ENCODE measurements at places on chromosomes 3 and 15. TPM values are rescaled to one million over a fixed set of nuclear protein-coding genes. Genes with fewer than 3 reads are reported as not detected.

GRCh38 chr15:49674370-49674769 lies 53.5 kb downstream of the DTWD1 start:
- DNase-seq, result no peak

DNA sequence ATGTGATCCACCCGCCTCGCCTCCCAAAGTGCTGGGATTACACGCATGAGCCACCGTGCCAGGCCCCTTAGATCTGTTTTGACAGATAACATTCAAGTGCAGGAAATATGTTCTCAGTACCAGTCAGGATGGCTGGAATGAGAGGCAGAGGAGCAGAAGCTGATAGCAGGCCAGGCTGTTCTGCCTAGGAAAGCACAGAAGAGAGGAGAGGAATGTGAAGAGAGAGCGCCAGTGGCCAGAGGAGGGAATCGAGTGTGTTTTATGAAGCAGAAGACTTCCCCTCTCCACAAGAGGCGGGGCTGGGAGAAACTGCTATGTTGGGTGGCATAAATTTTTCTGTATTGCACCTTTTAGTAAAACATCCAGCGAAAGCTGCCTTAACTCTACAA lies 32.0 kb upstream of the RYK start:
- DNase-seq, result no peak

DNA sequence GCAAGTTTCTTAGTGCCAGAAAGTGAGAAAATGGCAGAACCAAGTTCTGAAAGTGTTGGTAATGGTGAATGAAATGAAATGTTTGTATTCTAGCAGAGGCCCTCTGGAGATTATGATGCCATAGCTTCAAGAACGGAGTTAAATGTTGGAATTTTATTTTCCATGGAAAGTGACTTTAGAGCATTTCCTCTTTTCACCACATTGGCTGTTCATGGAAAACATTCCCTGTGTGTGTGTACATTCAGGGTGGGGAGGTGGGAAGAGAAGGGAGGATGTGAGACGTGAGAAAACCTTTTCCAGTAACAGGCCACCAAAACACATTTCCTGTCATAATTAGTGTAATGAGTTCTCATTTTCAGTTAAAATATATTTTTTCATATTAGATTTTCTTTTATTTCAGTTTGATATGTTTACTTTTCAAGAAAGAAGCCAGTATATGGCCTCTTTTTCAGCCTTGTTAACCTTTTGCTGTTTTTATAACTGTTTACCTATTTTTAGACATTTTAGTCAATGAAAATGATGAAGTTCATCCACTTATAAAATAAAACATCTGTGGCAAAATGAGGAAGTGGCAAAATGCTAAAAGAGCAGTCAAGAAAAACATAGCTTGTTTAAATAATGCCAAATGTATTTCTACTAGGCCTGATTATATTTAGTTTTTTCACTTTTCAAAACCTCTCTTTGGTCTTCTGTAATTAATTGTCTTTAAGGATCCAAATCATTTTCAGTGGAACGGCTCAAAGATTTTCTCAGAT lies 21.6 kb downstream of the SAMMSON start:
- DNase-seq, result no peak

DNA sequence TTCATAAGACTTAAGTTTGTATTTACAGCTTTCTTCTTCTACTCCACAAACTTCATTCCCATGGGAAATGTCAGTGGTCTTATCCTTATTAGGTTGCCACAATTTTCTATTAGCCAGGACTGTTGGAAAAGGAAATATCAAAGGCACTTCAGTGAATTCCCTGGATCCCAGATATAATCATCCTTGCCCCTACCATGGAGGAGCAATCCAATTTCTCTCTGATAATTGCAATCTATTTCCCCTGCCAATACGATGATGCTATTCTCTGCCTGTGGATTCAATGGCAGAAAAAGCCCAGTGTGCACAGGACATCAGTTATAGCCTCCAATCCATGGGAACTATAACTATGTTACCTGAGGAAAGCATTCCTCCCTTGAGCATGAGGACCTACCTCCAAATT lies 536.4 kb upstream of the UBE2E2 start:
- DNase-seq, result no peak

DNA sequence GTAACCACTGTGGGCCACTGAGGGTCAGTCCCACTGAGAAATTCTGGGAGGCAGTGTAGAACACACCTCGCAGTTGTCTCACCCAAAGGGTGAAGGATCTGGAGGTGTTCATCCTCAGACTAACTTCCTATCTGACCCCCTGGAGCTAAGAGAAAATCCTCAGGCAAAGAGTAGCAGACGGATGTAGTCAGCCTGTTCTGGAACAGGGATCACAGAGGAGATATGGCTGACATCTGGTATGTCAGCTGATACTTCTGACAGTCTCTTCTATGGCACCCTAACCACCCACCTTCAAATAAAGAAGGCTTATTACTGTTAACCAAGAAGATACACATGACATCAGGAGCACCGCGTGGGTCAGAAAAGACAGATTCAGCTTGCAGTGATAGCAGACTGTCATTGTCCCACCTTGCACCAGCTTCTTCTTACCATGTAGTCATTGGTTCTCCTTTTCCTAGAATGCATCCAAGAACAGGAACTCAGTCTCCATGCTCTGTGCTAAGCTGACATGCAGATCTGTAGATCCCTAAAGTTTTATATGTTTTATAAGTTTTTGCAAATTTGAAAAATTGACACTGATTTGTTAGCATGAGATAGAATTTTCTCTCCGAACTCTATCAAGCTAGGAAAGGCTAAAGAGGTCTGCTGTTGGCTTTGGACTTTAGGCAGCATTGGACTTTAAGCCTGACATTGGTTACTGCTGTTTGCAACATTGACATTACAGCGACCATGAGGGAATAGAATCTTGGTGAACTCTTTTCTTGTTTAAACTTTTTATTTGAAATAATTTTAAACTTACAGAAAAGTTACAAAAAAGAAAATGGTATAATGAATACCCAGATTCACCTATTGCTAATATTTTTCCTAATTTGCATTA lies 60.4 kb downstream of the KBTBD12 start:
- no peak for DNase-seq

DNA sequence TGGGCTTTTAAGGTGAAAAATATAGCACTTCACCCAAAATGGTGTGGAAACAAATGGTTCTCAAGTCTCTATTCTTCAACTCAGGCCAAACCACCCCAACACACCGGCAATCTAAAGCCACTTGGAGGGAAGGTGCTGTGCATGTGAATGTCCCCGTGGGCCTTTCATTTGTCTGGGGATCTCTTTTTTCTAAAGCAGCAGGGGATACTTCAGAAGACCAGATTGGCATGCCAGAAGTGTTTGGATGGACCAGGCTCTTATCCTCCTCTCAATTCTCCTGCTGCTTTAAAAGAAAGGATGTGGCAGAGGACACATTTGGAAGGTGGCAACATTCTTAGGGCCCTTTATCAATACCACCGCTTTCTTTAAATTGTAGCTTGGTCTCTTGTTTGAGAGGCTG lies 193.1 kb downstream of the MEIS2 start:
- no peak for DNase-seq

A4GNT gene
- not detected for total RNA-seq

DNA sequence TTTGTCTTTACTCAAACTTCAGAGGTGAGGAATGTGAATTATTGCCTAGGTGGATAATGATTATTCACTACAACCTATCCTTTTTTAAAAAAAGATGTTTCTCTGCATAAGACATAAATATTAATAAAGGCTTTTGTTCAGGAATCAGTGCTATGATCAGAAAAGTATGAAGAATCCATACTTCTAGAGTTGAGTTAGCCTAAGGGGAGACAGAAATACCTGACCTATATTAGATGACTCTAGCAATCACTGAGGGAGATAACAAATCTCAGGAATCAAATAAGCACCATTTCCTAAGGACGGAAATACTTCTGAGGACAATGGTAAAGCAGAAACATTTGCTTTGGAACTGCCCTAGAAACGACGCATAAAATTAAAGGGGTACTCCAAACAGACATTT lies 763.8 kb downstream of the GBE1 start:
- no peak for DNase-seq

Measured in myocyte (in vitro differentiated cells).